Non-pigmented ciliary epithelial cell (primary cell): ENCODE measurements at places on chromosomes 7 and 10.

DNA sequence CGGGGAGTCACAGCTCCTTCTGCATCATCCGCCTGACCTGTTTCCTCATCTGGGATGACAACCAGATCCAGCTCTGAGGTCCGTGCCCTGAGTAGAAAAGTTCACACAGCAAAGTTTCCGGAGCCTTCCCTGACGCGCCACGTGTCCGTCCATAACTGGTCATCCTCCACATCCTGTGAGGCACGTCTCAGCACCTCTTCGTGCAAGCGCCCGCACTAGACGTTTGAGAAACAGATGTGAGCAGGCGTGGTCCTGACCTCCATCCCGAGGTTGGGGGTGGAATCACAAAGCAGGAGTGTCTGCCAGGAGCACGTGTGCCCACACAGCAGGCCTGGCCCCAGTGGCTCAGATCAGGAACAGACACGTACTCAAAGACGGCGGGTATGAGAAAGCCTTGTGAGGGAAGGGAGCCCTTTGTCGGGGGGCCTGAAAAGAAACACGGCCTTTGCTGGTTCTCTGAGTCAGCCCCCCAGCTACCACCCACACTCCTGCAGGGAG lies 520.8 kb downstream of the DNAJB6 start:
- no peak for DNase-seq

GRCh38 chr10:22624287-22624738 lies 90.1 kb downstream of the PIP4K2A start:
- DNase-seq: peak; percentile 59

GRCh38 chr10:23525406-23525805 lies 86.5 kb downstream of the OTUD1 start:
- DNase-seq: no peak

DNA sequence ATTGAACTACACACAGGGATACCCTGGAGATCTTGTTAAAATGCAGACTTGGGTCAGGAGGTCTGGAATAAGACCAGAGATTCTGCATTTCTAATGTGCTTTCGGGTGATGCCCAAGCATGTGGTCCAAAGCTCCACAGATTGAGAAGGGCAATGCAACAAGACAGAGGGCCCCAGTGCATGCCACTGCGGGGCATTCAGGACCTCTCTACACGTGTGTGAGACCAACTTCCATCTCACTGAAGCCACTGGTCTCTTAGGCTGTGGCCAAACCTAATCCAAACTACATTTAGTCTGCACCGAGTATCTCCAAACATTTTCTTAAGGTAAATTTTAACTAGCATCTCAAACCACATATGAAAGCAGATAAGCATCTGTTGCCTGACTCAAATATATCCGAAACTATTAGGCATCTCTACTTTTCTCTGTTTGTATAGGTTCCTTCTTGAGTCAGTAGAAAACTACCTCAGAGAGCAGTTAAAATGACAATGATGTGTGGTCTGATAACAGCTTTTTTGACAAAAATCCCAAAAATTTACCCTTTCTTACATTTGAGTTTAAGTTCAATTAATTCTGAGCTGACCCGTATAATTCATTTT lies 107.5 kb downstream of the ELMO1 start:
- DNase-seq: no peak

- no peak for DNase-seq
Measured at GRCh38 chr7:30659312-30659711, 22.9 kb downstream of the CRHR2 start.

- DNase-seq: no peak
Measured at GRCh38 chr7:97002555-97003261, 2.6 kb upstream of the DLX6 start.

DNA sequence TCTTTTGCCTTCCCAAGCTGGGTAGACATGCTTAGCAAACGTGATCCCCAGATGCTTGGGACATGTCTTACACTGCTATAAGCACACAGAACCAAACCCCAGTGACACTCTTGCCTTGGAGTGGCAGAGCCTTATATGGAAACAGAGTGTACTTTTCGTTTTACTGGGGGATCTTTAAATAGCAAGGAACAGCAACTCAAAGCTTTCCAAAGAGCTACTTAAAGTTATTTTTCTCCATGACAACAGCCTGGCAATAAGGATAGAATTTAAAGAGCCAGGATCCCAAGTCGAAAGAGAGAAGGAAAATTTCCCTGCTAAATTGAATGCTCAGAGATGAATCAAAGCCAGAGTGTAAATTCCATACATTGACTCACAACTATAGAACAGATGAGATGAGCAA lies 67.8 kb downstream of the ZNF365 start:
- DNase-seq: no peak

DNA sequence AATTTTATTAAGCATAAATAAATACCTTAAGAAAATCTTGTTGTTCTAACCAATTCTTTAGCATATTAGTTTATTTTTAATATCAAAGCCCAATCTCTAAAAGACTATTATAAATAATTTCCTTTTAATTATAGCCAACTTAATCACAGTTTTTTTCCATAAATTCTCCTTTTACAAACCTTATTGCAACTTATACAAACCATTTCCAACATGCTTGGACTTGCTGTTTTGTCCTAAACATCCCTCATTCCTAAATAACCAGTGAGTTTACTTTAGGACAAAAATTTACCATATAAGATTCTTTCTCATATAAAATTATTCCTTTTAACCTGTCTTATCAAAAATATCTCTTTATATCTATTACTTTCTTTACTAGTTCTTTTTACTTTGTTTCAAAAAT lies 25.2 kb upstream of the LSM8 start:
- DNase-seq: no peak

- DNase-seq: no peak
Measured at GRCh38 chr10:110423650-110424049, 74.1 kb upstream of the DUSP5 start.

DNA sequence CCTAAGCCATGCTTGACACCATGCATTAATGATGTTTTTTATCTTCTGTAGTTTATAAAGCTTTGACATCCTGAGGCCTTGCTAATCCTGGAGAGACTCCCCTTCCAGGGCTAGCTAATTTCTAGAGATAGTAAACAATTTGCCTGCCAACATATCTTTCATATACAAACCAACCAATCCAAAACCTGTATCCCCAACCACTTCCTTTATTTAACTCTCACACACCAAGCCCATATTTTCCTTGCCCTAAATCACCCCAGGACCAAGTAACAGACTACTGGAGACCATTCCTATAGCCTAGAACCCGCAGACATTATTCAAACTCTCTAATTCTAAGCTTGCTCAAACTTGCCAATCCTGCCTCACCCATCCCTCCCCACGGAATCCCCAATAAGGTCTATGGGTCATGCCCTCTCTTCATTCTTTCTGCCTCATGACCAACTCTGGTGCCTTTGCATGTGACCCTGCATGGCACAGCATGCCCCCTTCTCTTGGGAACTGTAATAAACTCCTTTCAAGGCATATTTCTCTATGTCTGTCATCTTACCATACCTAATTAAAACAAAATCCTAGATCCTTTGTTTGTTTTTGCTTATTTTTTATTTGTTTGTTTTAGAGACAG lies 116.6 kb upstream of the CACUL1 start:
- no peak for DNase-seq

DNA sequence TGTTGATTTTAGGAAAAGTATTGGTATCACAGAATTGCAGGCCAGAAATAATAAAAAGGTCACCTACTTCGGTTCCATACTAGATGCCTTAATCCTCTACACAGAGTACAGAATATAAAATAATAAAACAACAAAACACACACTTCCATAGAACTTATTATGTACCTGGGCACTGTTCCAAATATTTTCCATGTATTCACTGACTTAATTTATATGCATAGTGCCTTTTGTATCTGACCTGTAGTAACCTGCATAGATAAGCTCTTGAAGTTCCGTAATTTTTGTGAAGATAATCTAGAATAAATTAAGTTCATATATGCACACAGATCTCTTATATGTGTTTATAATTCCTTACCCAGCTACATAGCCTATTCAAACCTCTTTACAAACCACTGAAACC lies 78.3 kb downstream of the RAPGEF5 start:
- DNase-seq: no peak

DNA sequence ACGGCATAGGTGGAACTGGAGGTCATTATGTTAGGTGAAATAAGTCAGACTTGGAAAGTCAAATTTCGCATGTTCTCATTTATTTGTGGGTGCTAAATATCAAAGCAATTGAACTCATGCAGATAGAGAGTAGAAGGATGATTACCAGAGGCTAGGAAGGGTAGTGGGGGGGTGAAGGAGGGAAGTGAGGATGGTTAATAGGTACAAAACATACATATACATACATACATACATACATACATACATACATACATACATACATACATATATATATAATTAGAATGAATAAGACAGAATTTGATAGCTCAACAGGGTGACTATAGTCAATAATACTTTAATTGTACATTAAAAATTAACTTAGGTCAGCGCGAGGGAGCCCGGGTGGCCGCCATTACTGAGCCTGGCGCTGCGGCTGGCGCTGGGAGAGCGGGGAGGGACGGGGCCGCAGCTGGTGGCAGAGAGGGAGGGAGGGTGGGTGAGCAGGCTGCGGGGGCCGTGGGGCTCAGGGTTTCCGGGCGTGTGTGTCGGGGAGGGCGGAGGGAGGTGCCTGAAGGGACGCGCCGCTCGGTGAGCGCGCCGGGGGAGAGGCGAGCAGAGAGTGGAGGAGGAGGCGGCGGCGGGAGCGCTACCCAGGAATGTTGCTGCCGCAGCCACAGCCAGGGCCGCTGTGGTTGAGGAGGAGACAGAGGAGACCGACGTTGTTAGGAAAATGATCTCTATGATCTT lies 85.8 kb upstream of the EGFR start:
- peak; percentile 22 for DNase-seq

- DNase-seq: peak; percentile 26
Measured at GRCh38 chr10:116201011-116201410, 72.0 kb downstream of the GFRA1 start.

DNA sequence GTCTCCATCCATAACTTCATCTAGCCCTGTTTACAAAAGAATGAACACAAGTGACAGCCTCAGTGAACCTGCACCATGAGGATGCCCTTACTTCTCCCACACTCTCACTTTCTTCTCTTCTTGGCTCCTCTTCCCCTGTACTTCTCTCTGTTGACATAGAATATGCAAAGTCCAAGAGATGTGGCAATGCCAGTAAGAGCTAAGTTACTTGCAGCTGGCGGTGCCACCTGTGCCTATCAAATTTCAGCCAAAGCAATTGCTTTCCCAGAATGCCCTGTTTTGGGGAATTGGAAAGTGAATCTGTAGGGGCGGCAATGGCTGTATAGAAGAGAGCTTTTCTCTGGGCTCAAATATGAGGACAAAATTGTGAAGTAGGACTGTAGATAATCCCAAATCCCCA lies 557.8 kb downstream of the AUTS2 start:
- DNase-seq: no peak

DNA sequence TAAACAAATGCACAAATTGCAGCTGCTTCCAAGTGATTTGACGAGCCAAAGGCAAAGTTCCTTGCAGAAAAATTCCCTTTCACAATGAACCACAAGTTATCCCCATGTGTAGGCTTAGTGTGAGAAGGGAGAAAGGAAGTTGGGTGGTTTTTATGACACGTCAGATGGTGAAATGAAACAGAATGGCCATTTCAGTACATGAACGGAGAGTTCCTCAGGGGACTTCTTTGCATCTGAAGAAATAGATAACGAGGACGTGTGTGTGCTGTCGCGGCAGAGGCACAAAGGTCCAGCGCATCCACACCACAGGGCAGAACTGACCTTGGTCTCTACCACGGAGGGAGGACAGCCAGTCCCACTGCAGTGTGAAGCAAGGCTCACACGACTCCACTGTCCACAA lies 135.9 kb downstream of the PAXIP1 start:
- DNase-seq: no peak

DNA sequence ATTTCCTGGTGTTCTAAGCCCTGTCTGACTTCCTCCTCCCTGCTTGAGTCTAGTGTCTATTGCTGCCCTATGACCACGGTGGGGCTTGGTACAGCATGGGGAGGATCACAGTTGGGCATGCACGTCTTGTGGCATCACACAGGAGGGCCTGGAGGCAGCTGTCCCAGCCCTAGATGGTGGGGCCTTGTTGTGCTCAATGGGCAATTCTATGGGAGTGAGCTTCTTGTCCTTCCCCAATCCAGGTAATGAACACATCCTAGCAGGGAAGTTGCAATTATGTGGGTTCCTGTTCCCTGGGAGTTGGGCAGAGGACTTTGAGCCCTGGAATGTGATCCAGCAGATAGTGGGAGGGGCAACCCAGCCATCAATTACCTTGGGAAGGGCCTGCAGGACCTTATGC lies 10.8 kb upstream of the FAM3C start:
- DNase-seq: no peak

- no peak for DNase-seq
Measured at GRCh38 chr7:28811701-28812430, 146.3 kb downstream of the TRIL start.

DNA sequence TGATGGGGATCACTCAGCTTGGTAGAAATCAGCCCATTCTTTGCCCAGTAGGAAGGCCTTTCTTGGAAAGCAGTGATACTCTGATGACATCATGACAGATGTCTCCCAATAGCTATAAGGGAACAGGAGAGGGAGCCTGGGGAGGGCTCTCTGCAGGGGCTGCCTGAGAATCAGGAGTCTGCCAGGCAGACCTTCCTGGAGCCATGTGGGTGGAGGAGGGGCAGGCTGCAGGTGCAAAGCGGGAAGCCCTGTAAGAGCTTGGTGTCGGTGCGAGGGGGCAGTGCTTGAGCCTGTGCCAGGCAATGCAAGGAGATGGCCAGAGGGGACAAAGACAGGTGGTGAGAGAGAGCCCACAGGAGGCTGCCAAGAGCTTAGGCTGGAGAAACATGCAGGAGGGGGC lies 5.0 kb upstream of the TNS3 start:
- DNase-seq: no peak

DNA sequence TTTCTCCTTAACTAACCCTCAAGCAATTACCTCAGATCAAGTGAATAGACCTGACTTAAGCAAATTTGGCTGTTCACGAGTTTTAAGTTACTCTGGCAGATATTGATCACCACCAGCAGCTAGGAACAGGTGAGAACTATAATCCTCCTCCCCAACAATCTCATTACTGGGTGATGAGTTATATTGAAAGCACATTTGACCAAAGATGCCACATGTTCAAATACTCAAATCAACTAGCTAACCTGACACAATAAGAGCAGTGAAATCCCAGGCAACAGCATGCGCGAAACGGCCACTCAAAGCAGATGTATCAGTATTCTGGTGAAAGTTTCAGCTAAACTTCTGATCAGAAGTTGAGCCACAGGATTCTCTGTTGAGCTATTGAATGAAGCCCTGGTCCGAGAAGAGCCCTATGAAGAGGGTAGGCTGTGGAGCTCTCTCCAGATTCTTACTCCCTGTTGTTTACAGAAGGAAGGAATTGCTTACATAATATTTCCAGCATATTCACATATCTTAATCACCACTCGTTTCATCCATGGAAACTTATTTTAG lies 52.6 kb downstream of the CAV1 start:
- no peak for DNase-seq

- peak; percentile 96 for DNase-seq
Measured at GRCh38 chr10:78925800-78926319, 142.9 kb upstream of the ZMIZ1 start.
